ENCODE measurements at places on chromosomes 4 and X. TPM values are rescaled to one million over a fixed set of nuclear protein-coding genes. Genes with fewer than 3 reads are reported as not detected.

- no peak for DNase-seq
Measured at GRCh38 chr4:93779228-93779627, 49.3 kb upstream of the ATOH1 start.

- DNase-seq: no peak
Measured at GRCh38 chr4:40221744-40222143, 24.9 kb downstream of the RHOH start.

DNA sequence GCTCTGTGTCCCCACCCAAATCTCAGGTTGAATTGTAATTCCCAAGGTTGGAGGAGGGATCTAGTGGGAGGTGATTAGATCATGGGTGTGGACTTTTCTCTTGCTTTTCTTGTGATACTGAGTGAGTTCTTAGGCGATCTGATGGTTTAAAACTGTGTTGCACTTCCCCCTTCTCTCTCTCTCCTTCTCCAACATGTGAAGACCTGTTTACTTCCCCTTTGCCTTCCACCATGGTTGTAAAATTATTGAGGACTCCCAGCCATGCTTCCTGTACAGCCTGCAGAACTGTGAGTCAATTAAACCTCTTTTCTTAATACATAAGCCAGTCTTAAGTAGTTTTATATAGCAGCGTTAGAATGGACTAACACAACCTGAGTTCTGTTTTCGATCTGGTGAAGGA is 738.2 kb downstream of the ARAP2 start:
- no peak for DNase-seq

GRCh38 chrX:130285710-130286109 is 17.0 kb upstream of the ZNF280C start:
- DNase-seq: no peak

GRCh38 chrX:151912221-151912620 is 468 bp upstream of the MAGEA4 start:
- no peak for DNase-seq

Gene MSANTD1
- total RNA-seq: not detected

Gene CCDC158
- total RNA-seq: not detected

- no peak for DNase-seq
Measured at GRCh38 chrX:134591502-134591901, 66.8 kb downstream of the PLAC1 start.

Gene TAF7L
- total RNA-seq: 1.1 TPM

DNA sequence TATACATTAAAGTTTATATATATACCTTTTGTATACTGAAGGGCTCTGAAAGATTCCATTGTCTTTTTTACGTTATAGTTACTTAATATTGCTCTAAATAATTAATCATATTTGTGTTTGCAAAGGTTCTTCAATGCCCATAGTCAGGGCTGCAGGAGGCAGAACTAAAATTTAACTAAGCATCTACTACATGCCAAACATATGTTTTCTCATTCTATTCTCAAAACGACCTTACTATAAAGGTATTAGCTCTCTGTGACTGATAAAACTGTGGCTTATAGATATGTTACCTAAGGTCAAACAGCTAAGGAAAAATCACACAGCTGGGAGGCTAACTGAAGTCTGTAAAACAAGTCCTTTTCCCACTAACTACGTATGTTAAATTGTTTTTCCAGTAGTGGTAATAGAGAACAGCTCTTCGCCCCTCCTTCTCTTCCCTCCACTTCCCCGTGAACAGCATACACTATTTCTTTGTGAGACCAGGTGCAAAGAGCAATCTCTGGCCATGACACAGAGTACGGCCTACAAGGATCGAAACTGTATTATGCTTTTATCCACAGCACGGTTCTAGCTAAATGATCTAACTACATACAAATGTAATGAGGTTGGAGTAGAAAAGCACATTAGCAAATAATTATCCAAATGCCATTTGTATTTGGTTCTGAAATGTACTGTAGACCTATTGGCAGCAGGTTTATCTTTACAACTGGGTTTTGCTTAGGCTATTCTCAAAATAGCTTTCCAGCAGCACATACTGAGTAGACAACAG is 1.7 kb downstream of the CNOT6L start:
- peak; percentile 10 for DNase-seq

Gene NALF2
- total RNA-seq: 5.0 TPM

GRCh38 chr4:657834-658667 is 16.0 kb downstream of the ATP5ME start:
- DNase-seq: no peak

DNA sequence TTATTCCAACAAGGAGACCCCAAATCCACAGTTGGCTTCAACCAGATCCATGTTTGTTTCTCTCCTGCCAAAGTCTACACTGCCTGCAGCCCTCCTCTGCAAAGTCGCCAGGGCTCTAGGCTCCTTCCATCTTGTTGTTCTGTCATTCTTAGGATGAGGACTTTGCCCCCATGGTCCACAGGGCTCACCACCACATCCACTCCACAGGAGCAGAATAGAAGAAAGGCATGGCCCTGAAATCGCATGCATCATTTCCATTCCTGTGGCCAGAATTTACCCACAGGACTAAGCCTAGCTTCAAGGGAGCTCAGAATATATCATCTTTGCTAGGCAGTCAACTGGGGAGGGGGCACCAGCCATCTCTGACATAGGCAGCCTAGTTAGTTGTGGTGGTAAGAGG is 254.7 kb downstream of the FBXW7 start:
- no peak for DNase-seq

DNA sequence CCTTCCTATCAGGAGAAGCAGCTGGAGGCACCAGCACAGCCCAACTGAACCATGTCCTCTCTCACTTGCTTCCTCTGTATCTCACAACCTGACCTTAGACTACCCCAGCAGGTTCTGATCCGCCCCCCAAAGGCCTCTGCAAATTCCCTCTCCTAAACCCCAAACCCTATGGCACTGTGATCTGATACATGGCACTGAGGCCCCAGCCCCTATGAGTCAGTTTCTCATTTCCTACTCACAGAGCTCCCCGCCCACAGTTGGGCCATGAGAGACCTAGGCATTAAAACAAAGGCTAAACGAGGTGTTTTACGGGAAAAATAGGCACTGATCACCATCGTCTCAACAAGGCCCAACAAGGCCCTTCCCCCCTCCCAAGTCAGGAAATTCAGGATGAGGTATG is 19.1 kb downstream of the SASH3 start:
- no peak for DNase-seq

DNA sequence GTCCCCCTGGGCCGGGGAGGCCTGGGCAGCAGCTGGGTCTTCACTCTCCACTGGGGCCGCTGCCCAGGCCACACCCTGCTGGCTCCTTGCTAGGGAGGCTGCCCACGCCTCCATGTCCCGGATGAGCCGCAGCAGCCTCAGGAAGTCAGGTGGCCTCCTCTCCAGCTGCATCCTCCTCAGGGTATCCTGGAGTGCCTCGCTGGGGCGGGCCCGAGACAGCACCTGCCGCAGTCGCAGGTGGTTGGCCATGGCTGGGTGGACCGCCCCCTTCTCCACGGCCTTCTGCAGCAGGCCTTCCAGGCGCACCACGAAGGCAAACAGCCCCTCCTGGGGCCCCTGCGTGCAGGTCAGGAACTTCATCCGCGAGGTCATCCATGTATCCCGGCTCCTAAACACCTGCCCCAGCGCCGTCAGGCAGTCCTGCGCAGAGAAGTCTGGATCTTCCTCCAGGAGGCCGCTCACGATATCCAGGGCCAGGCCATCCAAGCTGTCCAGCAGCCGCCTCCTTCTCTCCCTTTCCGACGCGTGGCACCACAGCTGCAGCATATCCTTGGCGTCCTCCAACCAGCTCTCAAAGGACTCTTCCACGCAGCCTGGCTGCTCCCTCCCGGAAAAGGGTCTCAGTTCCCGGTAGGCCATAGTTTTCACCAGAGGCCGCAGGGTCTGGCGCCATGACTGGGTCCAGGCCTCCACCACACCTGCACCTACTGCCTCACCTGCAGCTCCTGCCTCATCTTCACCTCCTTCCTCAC is 2.1 kb downstream of the PNMA6F start:
- DNase-seq: no peak

DNA sequence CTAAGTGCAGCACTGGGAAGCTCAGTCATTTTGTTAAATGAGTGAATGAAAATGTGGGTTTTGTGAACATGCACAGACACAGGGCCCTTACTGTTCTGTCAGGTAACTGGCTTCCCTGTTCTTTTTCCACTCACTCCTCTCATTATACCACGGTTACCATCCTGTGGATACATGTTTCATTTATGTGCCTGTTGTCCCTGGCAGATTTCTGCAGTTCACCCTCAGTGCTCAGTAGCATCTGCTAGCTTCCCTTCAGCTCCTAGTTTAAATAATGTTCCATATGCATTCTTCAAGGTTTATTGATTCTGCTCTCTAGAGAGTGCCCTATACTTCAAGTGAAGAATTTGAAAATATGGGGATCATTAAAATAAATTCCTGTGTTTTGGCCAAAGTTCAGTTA is 1634.3 kb upstream of the ADGRL3 start:
- DNase-seq: no peak

DNA sequence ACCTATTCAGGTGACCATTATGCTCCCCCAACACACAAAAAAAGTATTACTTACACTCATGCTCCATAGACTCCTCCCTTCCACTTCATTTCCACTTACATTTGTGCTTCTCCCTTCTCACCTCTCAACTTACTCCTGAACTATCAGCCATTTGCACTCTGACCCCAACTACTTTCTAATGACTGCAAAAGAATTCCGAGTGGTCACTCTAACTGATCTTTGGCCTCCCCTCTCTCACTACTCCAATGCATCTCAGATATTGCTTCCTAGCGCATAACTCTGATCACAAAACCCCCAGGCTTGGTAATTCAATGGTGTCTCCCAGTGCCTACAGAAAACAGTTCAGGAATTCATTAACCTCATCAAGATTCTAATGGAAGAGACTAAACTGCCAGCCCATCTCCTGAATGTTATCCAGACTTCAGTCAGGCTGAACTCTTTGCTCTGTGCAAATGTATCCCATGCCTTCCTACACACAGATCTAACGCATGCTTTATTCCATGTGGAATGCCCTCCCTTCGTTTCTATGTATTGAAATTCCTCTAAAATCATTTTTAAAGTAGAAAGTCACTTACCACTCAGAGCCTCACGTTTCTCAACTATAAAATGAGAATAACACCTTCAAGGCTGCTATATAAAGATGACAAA is 61.1 kb downstream of the FRYL start:
- DNase-seq: no peak

GRCh38 chr4:37715889-37716402 is 29.8 kb upstream of the RELL1 start:
- no peak for DNase-seq

DNA sequence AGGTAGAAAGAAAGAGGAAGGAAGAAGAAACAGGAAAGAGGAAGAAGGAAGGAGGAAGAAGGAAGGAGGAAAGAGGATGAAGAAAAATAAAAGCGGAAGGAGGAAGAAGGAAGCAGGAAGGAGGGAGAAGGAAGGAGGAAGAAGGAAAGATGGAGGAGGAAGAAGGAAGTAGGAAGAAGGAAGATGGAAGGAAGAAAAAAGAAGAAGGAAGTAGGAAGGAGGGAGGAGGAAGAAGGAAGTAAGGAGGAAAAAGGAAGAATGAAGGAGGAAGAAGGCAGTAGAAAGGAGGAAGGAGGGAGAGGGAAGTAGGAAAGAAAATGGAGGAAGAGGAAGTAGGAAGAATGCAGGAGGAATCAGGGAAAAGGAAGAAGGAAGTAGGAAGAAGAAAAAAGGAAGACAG is 191.1 kb upstream of the TBL1X start:
- DNase-seq: no peak

Gene ANOS1
- not detected for total RNA-seq

DNA sequence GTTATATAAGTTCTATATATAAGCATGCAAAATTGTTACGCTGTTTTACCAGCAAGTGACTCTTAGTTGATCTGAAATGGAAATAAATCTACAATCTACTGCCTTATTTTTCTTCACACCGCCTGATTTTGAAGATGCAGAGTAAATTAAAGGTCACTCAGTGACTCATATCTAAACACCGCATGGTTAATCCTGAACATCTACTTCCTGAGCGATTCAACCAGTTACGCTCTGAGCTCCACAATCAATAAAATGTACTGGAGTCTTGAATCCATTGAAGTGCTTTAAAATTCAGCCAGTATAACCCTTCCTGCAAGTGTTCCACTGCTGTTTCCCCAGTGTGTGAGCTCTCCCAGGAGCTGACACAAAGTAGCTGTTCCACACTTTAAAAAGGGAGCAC is 192.8 kb downstream of the SLC7A11 start:
- no peak for DNase-seq

- peak; percentile 85 for DNase-seq
Measured at GRCh38 chrX:13432414-13433297, 112.8 kb upstream of the ATXN3L start.

DNA sequence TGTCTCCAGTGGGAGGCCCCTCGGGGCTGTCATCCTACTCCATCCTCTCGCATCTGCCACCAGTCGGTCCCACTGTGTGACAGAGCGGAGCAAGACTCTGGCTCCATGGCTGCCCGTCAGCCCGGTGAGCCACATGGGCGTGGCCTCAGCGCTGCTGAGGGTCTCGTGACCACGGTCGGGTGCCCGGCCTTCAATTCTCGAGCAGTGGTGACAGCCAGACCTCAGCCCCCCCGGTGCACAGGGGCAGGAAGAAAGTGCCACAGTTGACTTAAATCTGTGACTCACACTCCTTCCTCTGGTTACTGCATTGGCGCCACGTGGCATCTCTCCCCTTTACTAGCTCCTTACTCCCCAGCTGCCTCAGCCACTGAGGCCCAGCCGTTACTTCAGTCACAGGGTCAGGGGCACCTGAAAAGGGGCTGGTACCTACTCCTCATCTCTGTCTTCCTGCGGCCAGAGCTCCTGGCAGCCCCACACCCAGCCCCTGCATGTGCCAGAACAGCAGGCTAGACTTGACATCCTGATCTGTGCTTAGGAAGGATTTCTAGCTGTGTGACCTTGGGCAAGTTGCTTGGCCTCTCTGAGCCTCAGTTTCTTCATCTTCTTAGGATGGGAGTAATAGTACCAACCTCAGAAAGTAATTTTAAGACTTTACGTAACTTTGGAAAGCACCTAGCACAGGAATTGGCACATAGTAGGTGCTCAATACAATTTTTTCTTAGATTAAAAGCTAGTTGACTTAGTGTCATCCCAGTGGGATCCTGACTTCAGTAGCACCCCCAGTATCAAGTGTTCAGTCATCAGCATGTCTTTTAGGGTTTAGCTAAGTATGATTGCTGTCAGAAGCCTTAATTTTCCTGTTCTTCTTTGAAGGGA is 66.1 kb downstream of the TNIP2 start:
- no peak for DNase-seq

GRCh38 chrX:122622795-122623194 is 561.3 kb upstream of the GRIA3 start:
- DNase-seq: no peak

Gene SAGE1
- total RNA-seq: 20.4 TPM

Gene KCNE5
- total RNA-seq: 0.08 TPM

GRCh38 chr4:184362396-184362795 is 112.0 kb downstream of the IRF2 start:
- no peak for DNase-seq

Gene ATP1B4
- not detected for total RNA-seq
